ENCODE measurements at places on chromosomes 7 and 10.

DNA sequence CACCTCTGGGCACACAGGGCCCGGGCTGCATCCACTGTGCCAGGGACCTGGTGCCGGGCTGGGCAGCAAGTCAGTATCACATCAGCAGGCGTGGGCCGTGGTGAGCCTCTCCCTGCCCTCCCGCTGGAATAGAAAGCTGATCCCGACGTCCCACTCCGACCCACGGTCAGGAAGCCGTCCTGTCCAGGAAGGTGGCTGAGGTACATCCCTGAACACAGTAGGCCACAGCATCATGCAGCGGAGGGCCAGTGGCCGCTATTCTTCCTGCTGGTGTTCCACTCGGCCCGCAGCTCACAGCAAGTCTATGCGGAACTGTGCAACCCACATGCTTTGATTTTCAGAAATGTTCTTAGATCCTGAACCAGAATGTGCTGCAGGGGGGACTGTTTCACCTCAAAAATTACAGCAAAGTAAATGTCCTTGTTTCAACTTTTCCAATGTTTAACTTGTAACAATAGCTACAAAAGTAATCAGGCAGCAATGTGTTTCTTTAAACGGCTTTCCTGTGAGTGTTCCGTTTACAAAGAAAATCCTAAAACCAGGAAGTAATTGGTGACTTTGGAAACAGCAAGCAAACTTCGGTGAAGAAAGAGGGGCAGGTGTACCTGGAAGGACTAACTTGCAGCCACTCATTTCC is 676 bp upstream of the GPR146 start:
- no peak for DNase-seq

DNA sequence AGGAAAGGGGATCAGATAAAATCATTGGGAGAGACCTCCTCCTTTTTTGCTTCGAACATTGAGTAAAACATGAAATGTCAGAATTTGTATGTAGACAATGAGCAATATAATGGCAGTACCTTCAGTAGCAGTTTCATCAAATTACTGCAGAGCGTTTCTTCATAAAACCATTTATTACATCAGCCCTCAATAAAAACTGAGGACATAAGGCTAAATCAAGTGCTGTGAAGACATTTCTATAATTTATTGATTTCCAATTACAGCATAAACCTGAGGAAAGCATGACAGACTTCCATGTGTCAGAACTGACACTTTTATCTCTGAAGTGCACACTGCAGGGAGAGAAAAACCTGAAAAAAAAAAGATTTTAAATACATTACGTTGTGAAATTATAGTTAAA is 172.6 kb upstream of the ZNF804B start:
- no peak for DNase-seq

- no peak for DNase-seq
Observed at GRCh38 chr7:35866186-35866585, 65.3 kb downstream of the SEPTIN7 start.

GRCh38 chr7:130397758-130398073 is 17.4 kb downstream of the CPA1 start:
- DNase-seq: no peak

DNA sequence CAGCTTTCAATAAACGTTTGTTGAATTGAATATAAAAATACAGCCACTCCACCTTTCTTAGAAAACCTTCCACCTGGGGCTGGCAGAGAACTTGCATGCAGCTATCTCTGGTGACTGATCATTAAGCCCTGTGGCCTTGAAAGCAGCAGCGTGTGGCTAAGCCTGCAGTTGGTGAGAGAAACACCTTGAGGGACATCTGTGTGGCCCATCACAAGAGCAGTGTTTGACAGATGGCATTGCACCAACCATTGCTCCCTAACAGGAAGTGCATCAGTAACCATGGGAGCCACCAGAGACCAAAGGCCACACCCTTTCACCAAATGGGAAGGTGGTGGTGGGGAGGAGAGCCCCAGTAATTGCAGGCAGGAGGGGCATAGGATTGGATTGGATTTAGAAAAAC is 22.4 kb downstream of the RHOBTB1 start:
- no peak for DNase-seq

GRCh38 chr7:103922407-103922806 is 67.1 kb downstream of the RELN start:
- no peak for DNase-seq

DNA sequence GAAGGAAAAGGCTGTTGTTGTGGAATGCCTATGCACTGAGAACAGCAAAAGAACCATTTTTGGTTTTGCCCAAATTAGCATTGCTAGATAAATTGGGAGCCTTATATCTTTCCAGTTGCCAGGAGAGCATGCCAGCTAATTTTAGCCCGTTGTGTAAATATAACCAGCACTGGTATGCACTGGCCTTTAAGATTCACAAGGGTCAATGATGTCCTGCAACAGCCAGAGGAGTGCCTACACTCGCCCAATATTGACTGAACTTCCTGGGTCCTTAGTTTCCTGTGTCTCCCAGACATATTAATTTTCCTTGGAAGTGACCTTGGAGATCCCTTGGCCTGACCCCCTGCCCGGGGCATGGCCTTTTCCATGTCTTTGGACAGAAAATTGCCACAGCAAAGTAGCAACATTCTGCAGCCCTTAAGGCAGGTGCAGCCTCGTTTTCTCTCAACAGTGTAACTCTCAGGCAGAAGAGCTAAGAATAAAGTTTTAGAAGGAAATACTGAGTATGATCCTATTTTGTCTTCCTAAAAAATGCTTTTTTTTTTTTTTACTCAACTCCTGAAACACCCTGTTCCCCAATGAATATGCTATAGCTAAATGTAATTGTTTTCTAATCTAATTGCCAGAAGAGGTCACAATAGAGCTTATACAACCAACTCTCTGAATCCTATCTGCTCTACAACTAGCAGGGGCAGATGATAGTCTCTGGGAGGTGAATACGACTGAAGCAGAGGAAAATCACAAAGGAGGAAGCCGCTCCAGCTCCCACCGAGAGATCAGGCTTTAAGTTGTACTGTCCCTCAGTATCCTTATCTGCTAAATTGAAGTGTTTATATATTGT is 131.9 kb upstream of the PCGF5 start:
- DNase-seq: no peak

- no peak for DNase-seq
Observed at GRCh38 chr7:149449897-149450296, 11.0 kb downstream of the ZNF777 start.

- no peak for DNase-seq
Observed at GRCh38 chr10:74862625-74863024, 36.2 kb downstream of the KAT6B start.

DNA sequence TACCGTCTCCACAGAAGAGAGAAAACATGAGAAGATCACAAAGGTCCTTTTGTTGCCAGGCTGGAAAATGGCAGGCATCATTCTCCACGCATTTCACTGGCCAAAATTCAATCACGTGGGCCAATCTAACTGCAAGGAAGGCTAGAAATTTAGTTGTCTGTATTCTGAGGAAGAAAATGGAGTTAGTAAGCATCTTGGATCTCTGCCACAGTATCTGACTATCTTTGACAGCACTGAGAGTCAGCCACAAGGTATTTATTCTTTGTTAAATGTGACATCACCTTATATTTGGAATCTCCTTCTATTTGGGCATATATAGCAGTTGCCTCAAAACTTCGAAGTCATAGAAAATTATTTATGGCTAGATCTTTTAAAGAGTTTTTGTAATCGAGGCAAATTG is 213.9 kb downstream of the NSUN6 start:
- no peak for DNase-seq

DNA sequence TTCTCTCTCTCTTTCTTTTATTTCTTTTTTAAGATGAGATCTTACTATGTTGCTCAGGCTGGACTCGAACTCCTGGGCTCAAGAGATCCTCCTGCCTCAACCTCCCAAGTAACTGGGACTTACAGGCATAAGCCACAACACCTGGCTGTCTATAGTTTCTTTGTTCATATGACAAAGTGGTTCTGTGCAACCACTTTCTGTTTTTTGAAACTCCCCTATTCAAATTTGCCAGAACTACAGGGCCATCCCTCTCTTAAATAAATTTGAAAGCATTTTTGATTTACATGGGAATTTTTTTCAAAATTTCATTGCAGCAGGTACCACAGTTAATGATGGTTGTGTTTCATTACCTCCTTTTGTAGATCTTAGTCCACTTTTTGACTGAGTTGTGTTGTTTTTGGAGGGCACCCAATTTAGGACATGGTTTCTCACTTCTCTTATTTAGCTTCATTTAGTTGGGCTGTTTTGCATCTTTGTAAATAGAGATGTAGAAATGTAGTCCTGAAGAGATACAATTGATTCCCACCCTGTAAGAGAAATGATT is 119.2 kb downstream of the LRRC4 start:
- no peak for DNase-seq

DNA sequence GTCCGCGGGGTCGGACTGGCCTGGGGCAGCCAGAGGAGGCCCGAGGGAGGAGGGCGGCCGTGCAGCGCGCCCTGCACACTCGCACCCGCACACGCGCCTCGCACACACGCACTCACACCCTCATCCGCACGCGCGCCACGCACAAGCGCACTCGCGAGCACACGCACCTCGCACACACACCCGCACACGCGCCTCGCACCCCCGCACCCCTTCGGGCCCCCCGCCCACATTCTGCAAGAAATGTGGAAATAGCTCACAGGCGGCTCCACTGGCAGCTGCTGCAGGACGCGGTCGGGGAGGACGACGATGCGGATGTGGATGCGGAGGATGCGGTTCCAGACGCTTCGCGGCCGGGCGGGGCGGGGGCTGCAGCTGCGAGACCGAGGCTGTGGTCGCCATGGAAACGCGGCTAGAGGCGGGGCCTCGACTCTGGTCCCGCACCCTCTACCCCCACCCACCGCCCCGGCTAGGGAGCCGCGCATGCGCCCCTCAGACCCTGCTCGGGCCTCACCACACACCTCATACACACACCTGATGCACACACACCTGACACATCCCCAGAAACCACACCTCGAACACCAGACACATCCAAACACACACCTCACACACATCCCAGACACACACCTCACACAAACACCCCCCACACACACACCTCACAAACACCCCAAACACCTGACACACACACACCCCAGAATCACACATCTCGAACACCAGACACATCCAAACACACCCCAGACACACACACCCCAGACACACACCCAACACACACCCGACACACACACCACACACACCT is at the start of gene CALY:
TSS of gene CALY (minus strand) at position 320 of the 793 bp plus-strand sequence. CDS start 7,907 bp downstream, outside the sequence.
- no peak for DNase-seq

GRCh38 chr7:46414946-46415345 is 493.9 kb upstream of the IGFBP3 start:
- no peak for DNase-seq

- no peak for DNase-seq
Observed at GRCh38 chr7:151715666-151716315, 161.1 kb downstream of the PRKAG2 start.

GRCh38 chr10:100146875-100147650 is 38.8 kb downstream of the ERLIN1 start:
- no peak for DNase-seq

DNA sequence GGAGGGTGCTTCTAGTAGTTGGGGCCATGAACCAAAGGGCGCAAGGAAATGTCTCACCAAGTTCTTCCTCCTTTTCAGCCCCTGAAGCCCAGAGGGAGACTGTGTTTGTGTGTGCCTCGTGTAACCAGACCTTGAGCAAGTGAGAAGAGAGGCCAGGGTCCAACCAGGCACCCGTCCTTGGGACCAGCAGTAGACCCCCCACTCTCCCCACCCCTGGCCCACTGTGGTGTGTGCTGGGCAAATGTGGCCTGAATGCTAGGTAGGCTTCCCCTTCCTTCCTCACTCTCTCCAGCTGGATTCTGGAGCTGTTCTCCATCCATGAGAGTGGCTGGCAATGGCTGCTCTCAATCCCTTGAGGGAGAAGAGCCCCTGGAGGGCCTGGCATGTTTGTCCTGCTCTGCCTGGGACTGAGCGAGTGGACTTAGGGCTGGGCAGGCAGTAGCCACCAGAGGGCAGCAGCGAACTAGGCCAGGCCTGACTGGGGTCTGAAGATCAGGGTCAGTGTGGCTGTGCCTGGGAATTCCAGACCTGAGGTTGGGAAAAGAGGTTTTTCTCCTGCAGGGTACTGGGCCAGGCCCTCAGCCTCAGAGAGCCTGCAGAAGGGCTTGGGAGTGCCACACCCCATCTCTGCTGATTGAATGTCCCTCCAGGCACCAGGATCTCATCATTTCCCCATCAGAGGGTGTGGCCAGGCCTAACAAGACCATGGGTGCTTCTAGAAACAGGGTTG is 12.5 kb downstream of the SFRP5 start:
- DNase-seq: no peak

- no peak for DNase-seq
Observed at GRCh38 chr7:139620676-139621344, 97.3 kb downstream of the CLEC2L start.

DNA sequence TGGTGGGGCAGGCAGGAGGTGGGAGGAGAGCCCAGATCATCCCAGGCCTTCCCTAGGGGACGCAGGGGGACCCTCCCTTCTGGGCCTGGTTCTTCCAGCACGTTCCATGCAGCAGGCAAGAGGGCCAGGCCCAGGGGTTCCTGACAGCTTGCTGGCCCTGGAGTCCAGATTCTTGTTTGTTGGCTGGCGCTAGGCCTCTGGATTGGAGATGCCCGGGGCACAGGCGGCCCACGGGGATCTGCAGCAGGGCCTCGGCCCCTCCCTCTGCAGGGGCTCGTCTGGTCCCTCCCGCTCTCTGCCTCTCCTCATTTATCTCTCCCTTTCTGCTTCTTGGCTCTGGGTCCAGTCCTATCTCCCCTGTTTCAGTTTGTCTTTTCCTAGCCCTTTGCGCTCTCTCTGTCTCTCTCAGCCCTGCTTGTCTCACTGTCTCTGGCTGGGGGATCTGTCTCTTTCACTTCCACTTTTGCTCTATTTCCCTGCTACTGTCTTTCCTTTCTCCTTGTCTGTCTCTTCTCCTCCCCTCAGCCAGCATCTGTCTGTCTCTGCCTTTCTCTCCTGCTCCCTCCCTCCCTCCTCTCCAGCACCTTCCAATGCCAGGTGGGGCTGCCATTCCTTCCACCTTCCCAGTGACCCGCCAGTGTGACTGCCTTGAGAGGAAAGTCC is 1.1 kb upstream of the AQP1 start:
- no peak for DNase-seq

DNA sequence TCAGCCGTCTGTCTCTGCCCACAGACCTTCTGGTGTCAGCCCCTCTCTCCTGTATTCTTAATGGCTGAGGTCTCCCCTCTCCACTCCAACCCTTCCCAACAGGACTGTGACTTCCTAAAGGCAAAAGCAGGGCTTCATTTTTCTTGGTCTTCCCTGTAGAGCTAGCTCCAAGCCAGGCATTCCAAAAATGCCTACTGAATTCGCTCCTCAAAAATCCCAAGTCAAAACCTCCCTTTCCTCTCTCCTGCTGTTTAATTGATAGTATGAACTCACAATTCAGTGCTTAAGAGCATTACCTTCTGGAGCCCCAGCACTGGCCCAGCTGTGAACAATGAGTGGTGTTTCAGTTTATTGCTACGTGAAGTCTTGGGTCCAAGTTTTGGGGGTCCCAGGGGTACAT is 628.4 kb downstream of the PARD3 start:
- DNase-seq: no peak

DNA sequence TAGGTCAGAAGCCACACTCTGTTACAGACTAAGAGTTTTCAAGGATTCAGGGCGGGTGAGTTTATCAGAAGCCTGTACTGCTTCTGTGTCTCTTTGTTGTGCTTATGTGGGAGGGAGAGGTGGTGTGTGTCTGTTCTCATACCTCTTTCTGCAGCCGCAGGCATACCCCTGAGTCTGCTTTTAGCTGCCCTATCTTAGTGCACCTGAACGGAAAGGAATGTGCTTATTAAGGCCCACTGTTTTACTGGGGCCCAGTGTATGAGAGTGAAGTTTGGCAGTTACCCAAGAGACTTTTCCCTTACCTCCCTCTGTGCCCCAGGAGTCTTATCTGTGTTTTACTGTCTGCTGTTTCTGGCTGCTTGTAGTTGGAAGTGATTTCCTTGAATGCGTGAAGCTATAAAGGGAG is 104.3 kb downstream of the TYW1 start:
- DNase-seq: no peak

All from mesenteric fat pad (tissue), 1 donor.